Stimulated activated naive CD4-positive, alpha-beta T cell treated with Interleukin-2 at 50 U/mL for 16 hours (primary cell): ENCODE measurements at places on chromosomes 12 and 14.

GRCh38 chr12:53868511-53868986 is 70.1 kb upstream of the HOXC13 start:
- no peak for DNase-seq

GRCh38 chr14:50615552-50615951 is 52.6 kb downstream of the SAV1 start:
- DNase-seq, result no peak

GRCh38 chr12:124513297-124513867 is 54.0 kb downstream of the NCOR2 start:
- no peak for DNase-seq

DNA sequence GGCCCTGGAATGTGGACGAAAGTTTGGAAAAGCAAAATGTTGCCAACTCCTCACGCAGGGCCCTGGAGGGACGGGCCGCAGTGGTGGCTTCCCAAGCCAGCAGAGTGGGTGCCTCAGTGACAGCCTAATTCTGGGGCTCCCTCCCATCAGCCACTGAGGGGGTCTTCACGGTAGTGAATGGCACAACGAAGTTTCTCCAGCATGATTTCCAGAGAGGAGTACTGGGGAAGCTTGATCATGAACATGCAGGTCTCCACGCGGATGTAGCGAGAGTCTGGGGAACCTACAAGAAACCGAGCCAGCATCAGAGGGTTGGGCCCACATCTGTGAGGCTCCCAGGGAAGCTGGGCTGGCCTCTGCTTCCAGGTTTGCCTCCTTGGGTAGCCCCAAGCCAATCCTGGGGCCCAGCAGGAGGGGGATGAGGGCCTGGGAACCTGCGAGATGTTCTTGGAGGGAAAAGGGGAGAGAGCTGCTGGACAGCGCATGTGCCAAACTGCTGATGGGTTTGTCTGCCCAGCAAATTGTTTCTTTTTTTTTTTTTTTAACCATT is 37.0 kb downstream of the TRAFD1 start:
- no peak for DNase-seq

GRCh38 chr12:9064201-9064814 is 51.4 kb downstream of the A2M start:
- DNase-seq, result peak; percentile 35

- DNase-seq, result no peak
Observed at GRCh38 chr12:79685068-79685467, 5.7 kb downstream of the PAWR start.

DNA sequence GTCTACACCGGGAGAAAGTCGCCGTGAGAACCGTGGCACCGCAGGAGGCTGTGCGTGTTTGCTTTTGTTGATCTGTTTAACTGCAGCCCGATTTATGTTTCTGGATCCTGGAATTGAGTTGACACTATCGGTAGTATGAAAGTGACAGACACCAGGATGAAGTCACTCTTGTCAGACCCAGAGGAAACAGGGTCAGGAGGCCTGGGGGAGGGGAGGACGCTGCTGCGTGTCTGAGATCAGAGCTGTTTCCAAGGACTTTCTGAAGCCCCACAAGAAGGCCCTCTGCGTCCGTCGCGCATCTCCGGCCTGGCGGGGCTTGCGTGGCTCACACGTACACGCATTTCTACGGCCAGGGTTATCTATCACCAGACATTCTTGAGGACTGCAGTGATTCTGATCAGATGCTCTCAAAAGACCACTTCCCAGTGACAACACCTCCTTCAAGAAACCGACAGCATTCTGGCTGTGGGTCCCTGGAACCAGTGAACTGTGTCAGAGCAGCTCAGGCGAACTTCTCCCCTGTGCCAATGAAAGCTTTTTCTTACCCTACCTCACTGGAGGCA is 263.4 kb downstream of the ADGRD1 start:
- DNase-seq, result no peak

- no peak for DNase-seq
Observed at GRCh38 chr12:64042911-64043310, 179.2 kb downstream of the KICS2 start.

DNA sequence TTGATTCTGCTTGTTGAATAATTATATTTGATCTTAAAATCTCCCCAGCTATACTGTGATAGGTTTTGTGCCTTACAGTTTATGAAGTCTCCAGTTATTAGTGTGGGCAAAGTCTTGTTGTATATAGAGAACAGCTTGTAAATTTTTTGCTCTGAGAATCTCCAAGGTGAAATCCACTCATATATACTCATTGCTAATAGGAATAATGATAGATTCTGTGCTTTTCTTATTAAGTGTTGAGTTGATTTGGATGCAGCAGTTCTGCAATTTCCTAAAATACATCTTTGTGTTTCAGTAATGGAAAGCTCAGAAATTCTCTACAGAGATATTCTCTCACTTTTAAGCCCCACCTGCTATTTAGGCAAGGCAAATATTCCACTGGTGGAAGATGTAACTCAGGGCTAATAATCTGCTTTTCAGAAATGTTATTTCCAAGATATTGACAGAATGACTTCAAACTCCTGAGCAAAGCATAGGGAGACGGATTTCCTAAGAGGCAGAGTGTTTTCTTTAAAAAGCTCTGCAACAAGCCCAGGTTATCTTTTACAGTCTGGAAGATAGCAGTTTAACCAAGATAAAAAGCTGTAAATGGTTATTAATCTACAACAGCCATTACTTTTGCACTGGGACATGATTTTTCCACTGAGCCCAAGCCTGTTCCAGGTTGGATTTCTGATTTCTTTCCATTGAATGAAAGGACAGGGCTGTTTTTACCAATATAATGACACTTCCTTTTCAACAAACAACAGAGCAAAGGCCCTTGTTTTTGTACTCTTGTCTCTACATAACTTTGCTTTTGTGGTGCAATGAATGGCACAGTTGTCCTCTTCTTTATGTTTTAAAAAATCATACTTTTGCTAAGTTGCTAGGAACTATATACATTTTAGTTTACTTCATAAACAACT is 239.9 kb upstream of the ATP2B1 start:
- no peak for DNase-seq

DNA sequence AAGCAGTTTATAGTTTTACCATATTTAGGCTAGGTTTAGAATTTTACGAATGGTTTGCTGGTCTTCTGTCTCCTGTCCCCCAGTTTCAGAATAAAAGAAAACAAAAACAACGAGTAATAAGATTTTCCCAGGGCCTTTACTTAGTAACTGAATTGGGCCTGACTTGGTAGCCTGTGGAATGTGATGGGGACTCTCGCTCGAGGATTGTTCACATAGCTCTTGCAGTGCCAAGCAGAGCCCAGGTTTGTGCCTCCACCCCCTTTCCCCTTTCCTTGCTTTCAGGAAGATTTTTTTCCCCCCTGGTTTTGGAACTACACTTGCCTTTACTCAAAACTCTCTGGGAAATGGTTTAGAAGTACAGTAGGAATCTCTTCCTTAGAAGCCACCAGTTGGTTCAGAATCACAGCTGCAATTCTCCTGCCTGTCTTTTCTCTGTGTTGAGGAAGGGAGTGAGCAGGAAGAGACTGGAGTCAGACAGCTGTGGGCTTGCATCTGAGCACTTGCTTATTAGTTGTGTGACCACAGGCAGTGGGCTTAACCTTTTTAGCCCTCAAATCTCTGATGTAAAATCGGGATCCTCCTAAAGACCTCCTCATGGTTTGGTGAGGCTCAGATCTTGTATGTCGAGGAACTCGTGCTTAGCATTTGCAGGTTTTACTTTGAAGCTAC is 501.2 kb downstream of the PCNX1 start:
- DNase-seq, result no peak

- DNase-seq, result no peak
Observed at GRCh38 chr12:46435625-46436024, 63.1 kb upstream of the SLC38A2 start.

DNA sequence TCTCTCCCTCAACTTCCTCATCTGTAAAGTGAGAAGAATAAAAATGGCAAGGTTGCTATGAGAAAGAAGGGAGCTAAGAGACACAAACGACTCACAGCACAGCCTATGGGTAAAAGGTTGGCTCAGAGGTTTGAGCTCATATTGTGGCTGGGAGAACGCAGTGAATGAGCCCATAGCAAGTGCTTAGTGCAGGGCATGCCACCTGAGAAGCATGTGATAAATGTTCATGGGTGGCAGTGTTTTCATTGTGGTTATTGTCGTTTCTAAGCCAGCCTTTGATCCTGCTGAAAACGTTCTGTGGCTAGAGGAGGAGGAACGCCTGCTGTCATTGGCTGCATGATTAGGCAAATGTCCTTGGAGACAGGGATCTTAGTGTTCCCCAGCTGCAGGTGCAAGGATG is 150.4 kb downstream of the KSR2 start:
- DNase-seq, result no peak

GRCh38 chr12:71007781-71008404 is 87.4 kb upstream of the PTPRR start:
- DNase-seq, result no peak

DNA sequence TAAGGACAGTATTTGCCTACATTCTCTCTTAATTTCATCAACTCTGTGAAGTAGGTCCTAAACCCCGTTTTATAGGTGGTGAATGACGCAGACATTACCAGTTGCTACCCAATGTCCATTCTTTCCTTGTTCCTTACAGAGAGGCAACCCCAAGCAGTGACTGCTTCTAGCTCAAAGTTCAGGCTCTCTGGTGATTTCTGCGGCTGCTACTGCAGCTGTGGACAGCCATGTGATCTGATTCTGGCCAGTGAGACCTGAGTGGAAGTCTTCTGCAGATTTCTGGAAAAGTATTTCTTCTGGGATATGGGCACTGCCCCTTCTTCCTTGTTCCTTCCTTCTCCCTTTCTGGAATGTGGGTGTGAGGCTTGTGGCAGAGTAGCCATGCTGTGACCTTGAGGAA is 82.9 kb downstream of the ARF6 start:
- no peak for DNase-seq

GRCh38 chr12:39343665-39344064 is 99.3 kb downstream of the KIF21A start:
- no peak for DNase-seq

GRCh38 chr12:98783420-98783819 is 138.3 kb downstream of the APAF1 start:
- no peak for DNase-seq

- DNase-seq, result no peak
Observed at GRCh38 chr12:31289441-31289840, 36.5 kb downstream of the SINHCAF start.

GRCh38 chr14:55097881-55098560 is 31.0 kb upstream of the LGALS3 start:
- DNase-seq, result peak; percentile 59

- no peak for DNase-seq
Observed at GRCh38 chr14:77914073-77914721, 114.3 kb downstream of the ADCK1 start.

GRCh38 chr12:108854451-108855283 is 2.7 kb downstream of the SSH1 start:
- no peak for DNase-seq

GRCh38 chr14:50676814-50677516 is 8.9 kb upstream of the SAV1 start:
- DNase-seq, result no peak

GRCh38 chr12:5003025-5003666 is 40.5 kb upstream of the KCNA5 start:
- DNase-seq, result no peak

- no peak for DNase-seq
Observed at GRCh38 chr12:73547421-73547820, 990.2 kb upstream of the ATXN7L3B start.

DNA sequence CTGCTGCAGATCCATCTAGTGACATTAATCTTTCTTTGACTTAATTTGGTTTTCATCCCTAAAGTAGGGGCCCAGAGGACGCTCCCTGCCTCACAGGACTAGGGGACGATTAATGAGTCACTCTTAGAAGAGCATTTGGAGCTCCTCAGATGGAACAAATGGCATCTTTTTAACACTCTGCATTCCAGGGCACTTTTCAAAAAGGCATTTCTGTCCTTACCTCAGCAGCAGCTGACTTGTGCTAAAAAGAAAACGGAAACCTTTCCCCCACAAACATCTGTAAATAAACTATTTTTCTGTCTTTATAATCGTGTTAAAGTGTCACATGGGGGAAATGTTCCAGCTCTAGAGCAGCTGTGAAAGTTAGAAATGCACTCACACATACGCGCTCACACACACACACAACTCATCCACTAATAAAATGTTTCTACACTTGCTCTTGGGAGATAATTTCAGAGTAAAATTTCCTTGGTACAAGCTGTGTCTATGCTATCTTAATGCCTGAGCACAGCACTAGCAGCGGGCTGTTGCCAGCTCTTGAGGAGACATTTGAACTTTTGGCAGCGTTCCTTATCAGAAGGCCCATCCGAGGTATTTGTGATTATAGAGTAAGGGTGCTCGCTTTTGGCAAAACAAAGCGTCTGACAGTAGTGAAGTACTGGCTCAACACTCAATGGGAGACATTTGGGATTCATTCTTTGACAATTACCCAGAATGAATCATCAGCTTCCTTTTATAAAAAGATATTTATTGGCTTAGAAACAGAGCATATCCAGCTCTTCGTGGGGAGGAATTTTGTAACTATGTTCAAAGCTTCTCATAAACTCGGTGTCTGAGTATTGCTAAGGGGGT is 141.3 kb downstream of the PLXNC1 start:
- DNase-seq, result no peak

- peak; percentile 60 for DNase-seq
Observed at GRCh38 chr12:95548539-95549391, 2.5 kb downstream of the USP44 start.

- DNase-seq, result no peak
Observed at GRCh38 chr12:111775205-111776193, 8.8 kb downstream of the ALDH2 start.

DNA sequence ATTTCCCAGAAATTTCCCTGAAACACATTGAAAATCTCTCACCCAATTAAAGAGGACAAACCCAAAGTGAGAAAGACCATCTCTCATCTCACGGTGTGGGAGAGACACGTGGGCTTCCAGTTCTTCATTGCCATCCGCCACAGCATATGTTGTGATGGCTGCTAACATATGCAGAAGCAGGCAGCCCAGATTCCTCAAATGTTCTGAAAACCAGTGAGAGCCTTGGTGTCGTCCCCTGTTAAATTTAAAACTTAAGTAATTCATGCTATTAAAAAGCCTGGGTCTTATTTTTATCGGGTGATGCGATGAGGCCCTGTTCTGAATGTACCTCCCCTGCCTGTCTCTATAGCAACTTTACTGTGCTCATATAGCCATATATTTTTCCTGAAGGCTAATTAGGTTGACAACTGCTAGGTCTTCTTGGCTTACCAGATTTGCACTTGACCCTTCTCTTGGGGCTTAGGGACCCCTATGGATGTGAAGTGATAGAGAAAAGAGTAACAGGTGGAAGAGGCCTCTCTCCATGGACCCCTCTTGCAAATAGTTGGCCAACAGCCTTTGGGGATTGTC is 2.8 kb upstream of the FGF6 start:
- no peak for DNase-seq

- no peak for DNase-seq
Observed at GRCh38 chr12:95237315-95237714, 19.7 kb downstream of the VEZT start.

- no peak for DNase-seq
Observed at GRCh38 chr12:114166362-114166761, 200.2 kb upstream of the RBM19 start.

DNA sequence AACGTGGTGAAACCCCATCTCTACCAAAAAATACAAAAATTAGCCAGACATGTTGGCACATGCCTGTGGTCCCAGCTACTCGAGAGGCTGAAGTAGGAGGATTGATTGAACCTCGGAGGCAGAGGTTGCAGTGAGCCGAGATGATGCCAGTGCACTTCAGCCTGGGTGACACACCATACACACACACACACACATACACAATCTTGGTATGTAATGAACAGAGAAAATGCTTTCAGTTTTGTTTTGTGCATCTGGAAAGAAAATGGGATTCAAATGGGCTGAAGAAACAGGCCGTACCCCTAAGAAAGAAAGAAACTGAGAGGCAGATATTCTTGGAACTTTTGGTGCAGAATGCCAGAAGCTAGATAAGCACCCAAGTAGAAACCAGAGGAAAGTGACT is 107.2 kb downstream of the PDE3A start:
- DNase-seq, result no peak
